ENCODE measurements at places on chromosomes 3 and 15. TPM values are rescaled to one million over a fixed set of nuclear protein-coding genes. Genes with fewer than 3 reads are reported as not detected.

Gene POLQ
- total RNA-seq = 9.6 TPM

Gene SOX14
- not detected for total RNA-seq

Gene SLC12A8
- 9.2 TPM for total RNA-seq

GRCh38 chr3:159273608-159274007 lies 471.8 kb downstream of the MFSD1 start:
- peak; percentile 67 for DNase-seq

GRCh38 chr15:64144565-64145281 lies 6.8 kb upstream of the SNX22 start:
- no peak for DNase-seq

- peak; percentile 3 for DNase-seq
These were observed 69.7 kb downstream of the SCN5A start for GRCh38 chr3:38579551-38580449.

DNA sequence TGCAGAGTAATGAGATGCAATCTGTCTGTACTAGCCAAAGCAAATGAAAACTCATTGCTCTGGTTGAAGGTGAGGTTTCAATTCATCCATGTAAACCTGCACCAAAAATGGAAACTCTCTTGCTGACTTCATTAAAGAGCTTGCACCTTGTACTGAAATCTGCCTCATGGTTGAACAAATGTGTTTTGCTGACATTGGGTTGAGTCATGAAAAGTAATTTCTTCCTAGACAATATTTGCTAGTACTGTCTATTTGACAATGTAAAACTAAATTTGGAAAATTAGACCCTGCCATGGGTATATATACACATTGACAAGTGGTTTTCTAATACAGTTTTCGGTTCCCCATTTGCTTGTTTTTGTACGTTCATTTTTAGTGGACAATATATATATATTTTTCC lies 33.3 kb downstream of the RYR3 start:
- no peak for DNase-seq

GRCh38 chr15:70669966-70670658 lies 93.2 kb downstream of the UACA start:
- DNase-seq = no peak

- DNase-seq = no peak
These were observed 77.0 kb upstream of the CNTN6 start for GRCh38 chr3:1015826-1016225.

- no peak for DNase-seq
These were observed 12.9 kb downstream of the VPS18 start for GRCh38 chr15:40906991-40907802.

DNA sequence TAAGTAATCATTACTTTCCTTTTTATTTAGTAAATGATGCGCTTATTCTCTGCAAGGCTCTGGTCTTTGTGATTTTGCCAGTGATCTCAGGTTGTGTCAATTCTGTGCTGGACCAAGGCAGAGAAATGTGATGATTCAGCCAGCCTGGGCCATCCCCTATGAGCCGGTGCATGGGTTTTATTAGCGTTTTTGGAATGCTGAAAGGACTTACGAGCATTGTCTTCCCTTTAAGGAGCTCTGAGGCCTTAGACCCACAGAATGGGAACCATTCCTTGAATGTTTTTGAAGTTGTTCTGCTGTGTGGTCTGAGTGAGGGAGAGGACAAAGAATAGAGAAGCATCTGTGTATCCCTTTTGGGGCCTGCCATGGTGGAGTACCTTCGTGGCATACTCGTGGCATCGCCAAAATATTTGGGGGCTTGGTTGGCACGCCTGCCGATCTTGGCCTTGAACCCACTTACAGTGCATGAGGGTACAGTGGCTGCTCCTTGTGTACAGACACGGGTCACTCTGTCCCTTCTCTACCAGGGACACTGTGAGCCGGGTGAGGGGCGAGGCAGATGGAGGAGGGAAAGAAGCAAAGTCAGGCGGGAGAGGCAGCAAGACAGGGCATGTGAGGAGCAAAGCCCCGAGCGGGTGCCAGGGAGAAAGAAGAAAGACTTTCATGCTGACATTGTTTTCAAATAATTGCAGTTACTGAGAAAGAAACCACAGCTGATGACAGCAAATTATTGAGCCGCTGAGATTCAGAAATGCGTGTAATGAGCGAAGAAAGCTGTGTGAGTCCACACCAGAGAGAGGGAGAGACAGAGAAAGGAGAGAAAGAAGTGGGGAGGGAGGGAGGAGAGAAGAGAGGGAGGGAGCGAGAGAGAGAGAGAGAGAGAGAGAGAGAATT lies 269.4 kb upstream of the RGMA start:
- DNase-seq = no peak

GRCh38 chr15:78370013-78370412 lies 29.9 kb downstream of the CRABP1 start:
- no peak for DNase-seq

DNA sequence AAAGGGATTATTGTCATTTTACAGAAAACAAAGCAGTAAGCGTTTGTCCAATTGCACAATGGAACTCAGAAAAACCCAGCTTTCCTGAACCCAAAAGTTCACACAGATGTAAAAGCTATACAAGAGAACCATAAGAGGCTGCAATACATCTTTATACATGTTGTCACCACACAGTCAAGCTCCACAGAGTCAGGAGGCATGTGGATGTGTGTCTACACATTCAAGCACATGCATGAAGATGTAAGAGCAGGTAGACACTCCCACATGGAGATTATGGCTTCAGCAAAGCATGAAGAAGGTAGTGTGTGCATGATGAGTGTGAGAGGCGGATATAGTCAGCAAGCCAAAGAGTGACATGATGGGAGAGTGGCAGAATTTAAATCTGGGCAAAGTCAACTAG lies 124.7 kb upstream of the THBS1 start:
- DNase-seq = no peak

DNA sequence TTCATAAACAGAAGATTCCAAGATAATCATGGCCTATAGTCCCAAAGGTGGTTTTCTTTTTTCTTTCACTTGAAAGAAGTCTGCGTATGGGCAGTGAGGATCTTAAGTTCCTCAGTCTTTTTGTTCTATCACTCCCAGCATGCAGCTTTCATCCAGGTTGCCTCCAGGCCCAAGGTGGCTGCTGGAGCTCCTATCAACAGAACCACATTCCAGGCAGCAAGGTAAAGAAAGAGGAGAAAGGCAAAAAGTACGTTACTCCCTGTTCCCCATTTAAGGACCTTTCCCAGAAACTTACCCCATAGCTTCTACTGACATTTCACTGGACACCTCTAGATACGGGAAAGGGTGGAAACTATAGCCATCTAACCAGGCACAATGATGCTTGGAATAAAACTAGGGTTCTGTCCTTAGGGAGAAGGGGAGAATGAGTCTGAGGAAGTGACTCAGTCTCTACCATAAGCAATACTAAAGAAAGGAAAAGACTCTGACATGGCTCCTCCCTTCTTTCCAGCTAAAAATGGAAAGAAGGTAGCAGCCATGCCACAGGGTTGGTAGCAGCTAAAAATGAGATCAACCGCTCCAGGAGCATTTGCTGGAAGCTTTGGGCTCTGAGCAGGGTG lies 313.9 kb upstream of the NR2E3 start:
- no peak for DNase-seq

GRCh38 chr3:14138109-14138877 lies 13.4 kb downstream of the TMEM43 start:
- DNase-seq = no peak

DNA sequence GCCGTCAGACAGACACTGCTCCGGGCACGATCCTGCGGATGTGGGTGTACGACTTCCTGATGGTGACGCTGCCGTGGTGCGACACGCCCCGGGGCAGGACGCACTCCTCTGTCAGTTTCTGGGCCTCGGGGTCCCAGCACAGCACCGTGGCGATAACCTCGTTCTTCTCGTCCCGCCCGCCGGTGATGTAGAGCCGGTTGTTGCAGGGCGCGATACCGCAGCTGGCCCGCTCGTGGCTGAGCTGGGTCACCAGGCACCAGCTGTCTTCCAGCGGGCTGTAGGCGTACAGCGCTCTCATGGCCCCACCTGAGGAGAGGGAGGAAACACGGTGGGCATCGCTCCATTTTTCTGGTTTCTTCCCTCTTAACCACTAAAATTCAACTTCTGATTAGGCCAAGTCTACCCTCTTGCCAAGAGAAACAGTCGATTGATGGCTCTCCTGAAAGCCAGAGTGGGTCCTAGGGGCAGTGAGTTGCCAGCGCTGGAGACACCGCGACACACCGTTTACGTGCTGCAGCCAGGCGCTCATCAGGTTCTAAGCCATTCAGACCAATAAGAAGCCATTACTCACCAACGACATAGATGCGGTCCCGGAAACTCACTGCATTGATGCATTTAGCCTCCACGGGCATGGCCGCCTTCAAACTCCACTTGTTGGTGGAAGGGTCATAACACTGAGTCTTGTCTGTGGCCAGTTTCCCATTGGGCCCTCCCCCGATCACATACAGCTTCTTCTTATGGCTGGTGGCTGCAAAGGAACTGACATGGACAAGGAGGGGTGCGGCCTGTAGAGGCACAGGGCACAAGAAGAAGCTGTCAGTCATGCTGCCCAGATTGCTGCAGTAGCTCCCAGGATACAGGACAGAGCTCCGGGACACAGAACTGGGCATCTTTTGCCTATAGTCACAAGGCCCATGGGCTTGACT lies 63.3 kb downstream of the KLHL6 start:
- no peak for DNase-seq

Measured in progenitor cell of endocrine pancreas (in vitro differentiated cells).